ENCODE measurements at places on chromosomes 11 and 22. TPM values are rescaled to one million over a fixed set of nuclear protein-coding genes. Genes with fewer than 3 reads are reported as not detected.

The MOB2 gene
- total RNA-seq, result 75.6 TPM

The C11orf42 gene
- not detected for total RNA-seq

The KRTAP5-8 gene
- not detected for total RNA-seq

The OR2AG2 gene
- total RNA-seq, result not detected

The HNRNPUL2 gene
- total RNA-seq, result 81.6 TPM

The PATE4 gene
- total RNA-seq, result not detected

The PGA3 gene
- not detected for total RNA-seq
